ENCODE measurements at places on chromosomes 11 and 22.

GRCh38 chr11:113673550-113674396, 32.3 kb downstream of the TMPRSS5 start:
- DNase-seq = no peak

DNA sequence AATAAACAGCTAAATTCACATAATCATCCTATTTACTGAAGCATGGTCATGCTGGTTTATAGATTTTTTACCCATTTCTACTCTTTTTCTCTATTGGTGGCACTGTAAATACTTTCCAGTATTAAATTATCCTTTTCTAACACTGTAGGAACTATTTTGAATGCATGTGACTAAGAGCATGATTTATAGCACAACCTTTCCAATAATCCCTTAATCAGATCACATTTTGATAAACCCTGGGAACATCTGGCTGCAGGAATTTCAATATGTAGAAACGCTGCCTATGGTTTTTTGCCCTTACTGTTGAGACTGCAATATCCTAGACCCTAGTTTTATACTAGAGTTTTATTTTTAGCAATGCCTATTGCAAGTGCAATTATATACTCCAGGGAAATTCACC, 10.7 kb downstream of the RAG1 start:
- no peak for DNase-seq

DNA sequence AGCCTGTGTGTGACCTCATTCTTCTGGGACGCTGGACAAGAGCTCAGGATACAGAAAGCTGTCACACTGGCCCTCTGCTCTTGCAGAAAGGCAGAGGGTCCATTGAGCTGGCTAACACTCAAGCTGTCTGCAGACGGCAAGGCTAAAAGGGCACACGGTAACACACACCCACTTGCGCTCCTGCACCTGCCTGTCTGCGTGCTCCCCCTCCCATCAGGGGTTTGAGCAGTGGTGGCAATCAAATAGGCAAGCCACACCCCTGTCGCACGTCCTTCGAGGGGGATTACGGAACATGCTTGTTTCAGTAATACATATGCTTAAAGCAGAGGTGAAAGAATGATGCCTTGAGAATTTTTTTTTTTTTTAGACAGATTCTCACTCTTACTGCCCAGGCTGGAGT, 7.1 kb upstream of the QSER1 start:
- no peak for DNase-seq

DNA sequence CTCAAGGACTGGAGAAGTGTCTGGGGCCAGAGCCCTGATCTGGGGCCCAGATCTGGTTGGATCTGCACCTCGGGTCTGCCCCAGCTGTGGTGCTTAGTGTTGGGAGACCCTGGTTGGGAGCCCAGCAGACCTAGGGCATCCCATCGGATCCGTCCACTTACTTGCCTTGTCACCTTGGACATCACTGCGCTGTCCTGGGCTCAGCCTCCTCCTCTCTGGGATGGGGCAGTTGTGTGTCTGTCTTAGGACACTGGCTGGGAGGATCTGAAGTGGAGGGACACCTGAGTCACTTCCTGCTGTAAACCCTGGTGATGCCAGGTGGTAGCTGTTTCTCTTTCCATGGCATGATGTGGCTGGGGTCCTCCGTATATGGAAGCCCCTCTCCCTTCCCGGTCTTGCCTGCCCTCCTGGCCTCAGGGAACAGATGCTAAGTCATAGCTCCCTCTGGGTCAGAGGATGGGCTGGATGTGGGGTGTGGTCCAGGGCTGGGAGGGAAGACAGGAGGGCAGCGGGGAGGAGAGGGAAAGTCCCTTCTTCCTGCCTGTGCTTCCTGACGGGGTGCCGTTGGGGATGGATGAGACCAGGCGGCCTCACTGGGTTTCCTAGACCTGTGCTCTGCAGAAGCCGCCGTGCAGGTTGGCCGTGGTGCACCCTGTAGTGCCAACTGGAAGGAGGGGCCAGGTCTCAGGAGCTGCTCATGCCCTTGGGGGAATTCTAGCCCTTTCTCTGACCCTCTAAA, 12.1 kb upstream of the OMP start:
- DNase-seq = no peak

DNA sequence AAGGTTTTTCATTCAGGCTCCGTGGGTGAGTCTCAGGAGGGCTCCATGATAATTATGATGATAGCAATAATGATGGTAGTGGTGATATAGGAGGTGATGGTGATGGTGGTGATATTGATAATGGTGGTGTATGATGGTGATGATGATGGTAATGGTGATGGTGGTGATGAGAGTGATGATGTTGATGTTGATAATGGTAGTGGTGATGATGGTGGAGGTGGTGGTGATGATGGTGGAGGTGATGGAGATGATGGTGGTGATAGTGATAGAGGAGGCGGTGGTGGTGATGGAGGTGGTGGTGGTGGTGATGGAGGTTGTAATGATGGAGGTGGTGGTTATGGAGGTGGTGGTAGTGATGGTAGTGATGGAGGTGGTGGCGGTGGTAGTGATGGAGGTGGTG, 79.4 kb downstream of the MPPED1 start:
- DNase-seq = no peak

- DNase-seq = no peak
Observed at GRCh38 chr22:31846161-31847115, 92.6 kb downstream of the DEPDC5 start.

Data from stimulated activated CD8-positive, alpha-beta memory T cell treated with anti-CD3 and anti-CD28 coated beads, Interleukin-15, amount 100 ng/mL, for 24 hours (primary cell).